Iris pigment epithelial cell (primary cell): ENCODE measurements at places on chromosomes 6 and 20.

DNA sequence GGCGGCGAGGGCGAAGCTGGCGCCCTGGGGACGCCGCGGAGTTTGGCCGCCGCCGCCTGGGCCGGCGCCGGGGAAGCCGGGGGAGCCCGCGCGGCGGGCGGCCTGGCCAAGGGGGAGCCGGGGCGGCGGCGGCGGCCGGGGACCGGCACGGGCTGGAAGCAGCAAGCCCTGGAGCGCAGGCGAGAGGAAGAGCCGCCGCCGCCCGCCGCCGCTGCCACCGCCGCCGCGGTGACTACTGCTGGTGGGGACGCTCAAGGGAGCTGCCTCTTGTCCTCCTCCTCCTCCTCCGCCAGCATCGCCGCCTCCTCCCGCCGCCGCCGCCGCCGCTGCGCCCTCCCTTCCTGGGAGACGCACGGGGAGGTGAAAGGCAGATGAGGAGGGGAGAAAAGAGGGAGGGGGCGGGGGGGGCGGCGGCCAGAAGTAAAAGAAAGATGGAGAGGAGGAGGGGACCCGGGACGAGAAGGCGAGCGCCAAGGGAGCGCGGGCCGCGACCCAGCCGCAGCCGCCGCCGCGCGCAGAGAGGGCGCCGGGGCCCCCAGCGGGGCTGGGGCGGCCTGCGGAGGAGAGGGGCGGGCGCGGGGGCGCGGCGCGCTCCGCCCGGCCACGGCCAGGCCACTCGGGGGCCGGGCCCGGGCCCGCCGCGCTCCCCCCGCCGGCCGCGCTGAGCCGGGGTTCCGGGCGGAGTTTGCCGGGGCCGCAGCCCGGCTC, 846 bp downstream of the PDE10A start:
- peak; percentile 4 for DNase-seq

DNA sequence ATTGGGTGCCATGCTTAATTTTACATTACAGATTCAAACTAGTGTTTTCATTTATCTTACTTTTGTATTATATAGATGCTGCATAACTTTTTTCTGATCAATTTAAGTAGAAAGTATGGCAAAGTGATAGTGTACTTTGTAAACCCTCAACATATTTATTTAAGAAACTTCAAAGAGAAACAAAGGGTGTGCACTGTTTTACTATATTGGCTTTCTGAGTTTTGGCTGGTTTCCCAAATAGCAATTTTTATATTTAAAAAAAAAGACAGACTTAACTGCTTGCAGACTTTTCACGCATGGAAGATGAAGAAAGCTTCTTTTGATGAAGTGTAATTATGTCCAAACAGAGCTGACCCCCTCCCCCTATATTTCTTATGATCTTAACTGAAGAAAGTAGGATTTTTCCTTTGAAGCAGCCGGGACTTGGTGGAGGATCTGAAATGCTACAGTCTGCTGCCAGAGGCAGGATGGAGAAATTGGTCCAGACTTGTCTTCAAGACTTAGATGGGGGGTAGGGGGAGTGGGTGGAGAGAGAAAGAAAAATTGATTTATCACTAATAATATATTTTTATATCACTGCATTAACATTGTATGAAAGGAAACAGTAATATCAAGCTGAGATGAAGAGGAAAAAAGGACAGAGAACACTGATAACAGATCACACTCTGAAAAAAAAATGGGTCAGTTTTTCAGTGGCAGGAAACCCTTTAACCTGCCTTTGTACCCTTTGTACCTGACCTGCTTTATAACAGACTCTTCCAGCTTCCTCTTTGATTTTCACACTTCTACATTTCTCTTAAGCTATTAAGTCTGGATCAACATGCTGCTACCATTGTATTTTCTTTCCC, 56.0 kb upstream of the SUPT3H start:
- no peak for DNase-seq

GRCh38 chr6:88561034-88561953, 395.1 kb upstream of the CNR1 start:
- DNase-seq = no peak

GRCh38 chr6:42978487-42978838, 518 bp downstream of the PEX6 start:
- peak; percentile 31 for DNase-seq

- DNase-seq = peak; percentile 18
Observed at GRCh38 chr6:106974999-106975737, 639 bp upstream of the CD24 start.

- no peak for DNase-seq
Observed at GRCh38 chr6:155887421-155887820, 431.8 kb upstream of the NOX3 start.

GRCh38 chr20:23129266-23129665, 43.1 kb upstream of the CD93 start:
- DNase-seq = no peak
